ENCODE measurements at places on chromosomes 13 and 19.

- DNase-seq, result no peak
Measured at GRCh38 chr13:50697746-50698539, 145.5 kb downstream of the DLEU7 start.

DNA sequence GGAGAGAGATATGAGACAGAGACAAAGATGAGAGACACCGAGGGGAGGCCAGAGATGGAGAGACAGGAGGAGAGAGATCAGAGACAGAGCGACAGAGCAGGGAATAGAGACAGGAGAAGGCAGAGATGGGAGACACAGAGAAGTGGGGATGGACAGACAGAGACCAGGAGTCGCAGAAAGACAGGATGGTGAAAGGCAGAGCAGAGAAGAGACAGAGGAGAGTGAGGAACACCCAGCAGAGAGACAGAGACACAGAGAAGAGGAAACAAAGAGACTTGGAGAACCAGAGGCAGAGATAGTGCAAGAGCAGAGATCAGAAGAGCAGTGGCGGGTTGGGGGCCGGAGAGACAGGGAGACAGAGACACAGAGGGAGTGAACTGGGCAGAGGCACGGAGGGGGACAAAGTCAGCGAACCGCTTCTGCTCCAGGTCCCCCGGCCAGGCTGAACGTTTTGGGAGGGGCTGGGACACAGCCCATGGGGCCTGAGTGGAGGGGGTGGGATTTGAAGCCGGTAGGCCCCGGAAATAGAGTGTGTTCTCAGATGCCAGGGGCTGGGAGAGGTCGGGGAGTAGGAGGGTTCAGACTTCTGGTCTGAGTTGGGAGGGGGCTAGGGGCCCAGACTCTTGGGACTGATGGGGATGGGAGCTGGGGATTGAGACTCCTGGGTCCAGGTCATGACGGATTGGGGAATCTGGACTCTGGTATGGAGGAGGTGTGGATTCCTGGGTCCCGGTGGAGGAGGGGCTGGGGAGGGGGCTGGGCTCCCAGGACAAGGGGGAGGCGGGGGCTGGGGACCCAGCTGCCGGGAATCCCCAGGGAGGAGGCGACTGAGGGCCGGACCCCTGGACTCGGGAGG, 654 bp downstream of the ZNF579 start:
- no peak for DNase-seq

DNA sequence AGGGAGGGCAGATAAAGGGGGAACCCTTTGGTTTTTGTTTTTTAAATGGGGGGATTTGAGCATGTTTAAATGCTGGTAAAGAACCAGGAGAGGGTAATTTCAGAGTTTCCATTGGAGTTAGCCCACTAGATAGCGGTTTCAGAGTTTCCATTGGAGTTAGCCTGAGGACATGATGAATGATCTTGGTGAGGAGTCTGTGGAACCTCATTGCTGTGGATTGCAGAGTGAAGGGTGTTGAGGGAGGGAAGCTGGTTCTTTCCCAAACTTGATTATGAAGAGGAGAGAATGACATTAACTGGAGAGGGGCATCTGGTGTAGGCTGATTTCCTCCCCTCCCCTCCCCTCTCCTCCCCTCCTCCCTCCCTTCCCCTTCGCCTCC, 5.0 kb downstream of the WASF3 start:
- no peak for DNase-seq

- peak; percentile 96 for DNase-seq
Measured at GRCh38 chr19:18674616-18675015, 8.9 kb upstream of the CRTC1 start.

DNA sequence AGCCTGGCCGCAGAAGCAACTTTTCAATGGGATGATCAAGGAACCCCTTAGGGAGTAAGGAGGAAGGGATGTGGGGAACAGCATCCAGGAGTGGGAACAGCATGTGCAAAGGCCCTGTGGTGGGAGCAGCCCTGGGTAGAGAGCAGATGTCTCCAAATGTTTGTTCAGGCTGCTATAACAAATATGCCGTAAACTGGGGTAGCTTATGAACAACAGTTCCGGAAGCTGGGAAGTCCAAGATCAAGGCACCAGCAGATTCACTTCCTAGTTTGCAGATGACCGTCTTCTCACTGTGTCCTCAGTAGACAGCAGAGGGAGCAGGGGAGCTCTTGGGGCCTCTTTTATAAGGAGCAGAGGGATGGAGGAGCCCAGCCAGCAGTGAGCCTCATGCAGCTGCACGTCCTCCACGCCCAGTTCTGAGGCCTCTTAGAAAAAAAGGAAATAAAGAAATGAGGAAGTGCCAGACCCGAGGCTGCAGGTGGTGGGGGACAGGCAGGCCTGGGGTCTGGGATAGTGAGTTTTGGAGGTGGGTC, 4.2 kb upstream of the LRRC25 start:
- no peak for DNase-seq

DNA sequence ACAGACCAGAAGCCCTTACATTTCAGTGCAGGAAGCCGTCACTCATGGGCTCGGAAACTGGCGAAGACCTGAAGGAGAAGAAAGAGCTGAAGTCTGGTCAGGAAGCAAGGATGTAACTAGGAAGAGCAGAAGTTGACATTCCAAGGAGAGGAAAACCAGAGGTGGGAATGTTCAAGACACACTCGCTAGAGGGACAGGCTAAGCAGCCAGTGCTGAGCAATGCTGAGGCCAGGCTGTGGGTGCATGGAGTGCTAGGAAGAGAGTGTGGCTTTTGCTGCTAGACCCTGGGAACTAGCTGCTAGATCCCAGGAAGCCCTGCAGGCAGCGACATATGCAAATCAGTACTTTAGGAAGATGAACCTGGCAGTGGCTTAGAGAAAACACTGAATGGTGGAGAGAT, 12.1 kb upstream of the URAD start:
- no peak for DNase-seq

DNA sequence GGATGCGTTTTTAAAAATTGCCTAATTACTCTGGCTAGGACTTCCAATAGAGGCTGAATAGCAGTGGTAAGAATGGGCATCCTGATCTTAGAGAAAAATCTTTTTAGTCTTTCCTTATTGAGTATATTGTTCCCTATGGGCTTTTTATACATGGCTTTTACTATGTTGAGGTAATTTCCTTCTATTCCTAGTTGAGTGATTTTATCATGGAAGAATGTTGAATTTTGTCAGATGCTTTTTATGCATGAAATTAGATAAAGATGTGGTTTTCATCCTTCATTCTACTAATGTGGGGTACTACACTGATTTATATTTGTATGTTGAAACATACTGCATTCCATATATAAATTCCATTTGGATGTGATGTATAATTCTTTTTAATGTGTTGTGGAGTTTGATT, 2673.8 kb downstream of the PCDH9 start:
- DNase-seq, result no peak

DNA sequence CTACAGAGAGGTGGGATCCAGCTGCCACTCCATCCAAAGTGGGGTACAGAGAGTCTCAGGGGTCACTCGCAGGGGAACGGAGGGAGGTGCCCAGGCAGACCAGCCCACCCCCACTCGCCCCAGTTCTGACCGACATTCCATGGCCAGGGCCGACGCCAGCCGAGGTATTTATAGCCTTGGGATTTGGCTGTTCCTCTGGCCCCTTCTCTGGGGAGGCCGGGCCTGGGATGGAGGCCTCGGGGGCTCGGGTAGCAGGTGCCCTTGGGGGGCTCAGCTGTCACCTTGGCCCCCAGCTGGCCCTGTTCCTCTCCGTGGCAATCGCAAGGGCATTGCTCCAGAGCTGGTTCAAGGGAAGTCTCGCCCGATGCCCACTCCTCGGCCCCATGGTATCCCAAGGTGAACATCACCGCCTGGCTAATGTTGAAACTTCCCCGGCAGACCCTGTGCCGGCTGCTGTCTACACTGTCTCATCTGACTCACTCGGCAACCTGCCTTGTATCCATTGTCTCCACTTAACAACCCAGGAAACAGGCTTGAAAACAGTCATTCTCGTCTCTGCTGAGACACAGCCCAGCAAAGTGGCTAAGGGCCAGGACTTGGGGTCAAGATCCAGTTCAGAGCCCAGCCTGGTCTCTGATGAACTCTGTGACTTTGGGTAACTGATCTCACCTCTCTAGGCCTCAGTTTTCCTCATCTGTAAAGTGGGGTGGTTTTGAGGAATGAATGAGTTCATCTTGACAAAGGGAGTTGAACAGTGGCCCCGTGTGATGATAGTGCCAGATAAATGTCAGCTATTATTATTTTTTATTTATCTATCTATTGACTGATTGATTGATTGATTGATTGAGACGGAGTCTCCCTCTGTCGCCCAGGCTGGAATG, 9.7 kb downstream of the PRKACA start:
- DNase-seq, result no peak

- no peak for DNase-seq
Measured at GRCh38 chr19:7230826-7231225, 63.4 kb downstream of the INSR start.

- no peak for DNase-seq
Measured at GRCh38 chr13:105428811-105429210, 1106.7 kb downstream of the EFNB2 start.

DNA sequence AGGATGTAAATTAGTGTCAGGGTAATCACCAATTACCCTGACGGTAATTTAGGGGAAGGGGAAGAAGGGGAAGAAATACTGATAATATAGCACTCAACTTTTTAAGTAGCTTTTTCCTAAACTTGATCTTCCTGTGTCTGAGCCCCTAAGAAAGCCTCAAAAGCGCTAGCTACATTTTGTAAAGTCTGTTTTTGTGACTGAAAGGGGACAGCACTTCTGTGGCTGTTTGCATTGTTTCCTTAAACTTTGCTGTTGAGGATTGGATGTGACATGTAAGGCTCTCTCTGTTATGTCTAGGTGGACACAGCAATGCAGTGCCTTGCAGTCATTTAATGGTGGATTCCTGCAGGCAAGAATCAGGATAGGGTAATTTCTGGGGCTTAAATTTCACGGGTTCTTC, 42.8 kb downstream of the SPATA13 start:
- DNase-seq, result no peak

GRCh38 chr19:1133471-1133929, 29.7 kb downstream of the GPX4 start:
- DNase-seq, result no peak

DNA sequence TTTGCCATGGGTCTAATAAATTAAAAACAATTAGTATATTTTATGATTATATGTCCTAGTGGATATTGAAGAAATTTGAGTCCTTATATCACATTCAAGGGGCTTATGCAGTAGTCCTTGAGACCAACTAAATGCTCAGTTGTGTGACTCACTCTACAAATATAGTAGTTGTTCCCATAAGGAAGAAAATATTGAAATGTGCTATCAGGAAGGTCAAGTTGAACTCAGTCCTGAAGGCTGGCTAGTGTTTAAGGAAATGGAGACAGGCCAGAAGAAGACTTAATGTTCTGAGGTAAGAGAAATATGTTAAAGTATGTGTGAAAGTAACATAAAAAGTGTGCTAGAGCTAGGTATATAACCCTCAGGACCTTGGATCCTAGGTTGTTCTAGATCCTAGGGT, 766.1 kb upstream of the GPC6 start:
- no peak for DNase-seq

DNA sequence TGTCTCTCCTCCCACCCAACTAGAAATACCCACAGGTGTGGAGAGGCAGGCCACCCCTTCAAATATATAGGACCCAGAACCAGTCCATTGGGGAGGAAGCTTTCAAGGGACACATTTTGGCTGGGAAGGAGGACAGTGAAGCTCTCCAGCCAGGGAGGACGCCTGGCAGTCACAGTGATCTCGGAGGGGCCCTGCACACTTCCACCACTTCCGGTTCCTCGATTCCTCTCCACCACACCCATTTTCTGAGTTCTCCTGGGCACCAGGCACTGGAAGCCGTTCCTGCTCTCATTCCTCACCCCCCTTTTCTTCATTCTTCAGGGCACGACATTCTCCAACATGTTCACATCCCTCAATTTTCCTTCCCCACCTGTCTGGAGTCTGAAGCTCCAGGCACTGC, 30.4 kb upstream of the CEACAM21 start:
- DNase-seq, result no peak

GRCh38 chr19:3538965-3539755, at the start of gene TEKTIP1:
Gene TEKTIP1 (plus strand): TSS chr19:3539174. CDS start chr19:3539178, 4 bp downstream.
- DNase-seq, result no peak

GRCh38 chr19:2495130-2495641, 19.3 kb downstream of the GADD45B start:
- DNase-seq, result no peak

GRCh38 chr13:43389573-43389972, 366.2 kb downstream of the DNAJC15 start:
- no peak for DNase-seq
